H1 (cell line): ENCODE measurements at places on chromosomes 5 and 9.

DNA sequence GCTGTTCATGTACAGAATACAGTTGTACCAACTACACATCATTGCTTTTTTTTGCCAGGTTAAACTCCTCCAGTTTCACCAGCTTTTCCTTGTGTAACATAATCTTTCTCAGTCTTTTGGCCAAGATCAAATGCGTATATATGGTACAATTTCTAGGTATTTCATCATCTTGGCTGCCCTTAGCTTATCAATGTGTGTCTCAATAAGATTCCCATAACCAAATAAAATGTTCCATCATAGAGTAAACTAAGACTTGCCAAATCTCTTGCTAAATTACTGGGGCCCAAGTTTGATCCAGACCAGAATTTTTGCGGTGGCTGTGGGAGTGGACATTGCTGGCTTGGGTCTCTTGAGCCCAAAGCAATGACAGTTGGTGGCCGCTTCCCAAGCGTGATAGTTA, 24.3 kb upstream of the ERBIN start:
- H3K4me3 ChIP-seq: no peak overlapping the region
- no peaks in the 10 kb centered on the region for H3K4me1 ChIP-seq
- H3K27me3 ChIP-seq: no peaks in the 10 kb centered on the region
- DNase-seq: no peak
- H3K27ac ChIP-seq: no peak overlapping the region

GRCh38 chr5:4198461-4198860, 602.8 kb downstream of the IRX1 start:
- H3K36me3 ChIP-seq: no peaks in the 10 kb centered on the region
- H3K4me3 ChIP-seq: no peak overlapping the region
- no peak for DNase-seq
- H3K27me3 ChIP-seq: no peaks in the 10 kb centered on the region; the same call in 1 of the 2 replicates
- H3K27ac ChIP-seq: no peak overlapping the region

- DNase-seq: no peak
- no peaks in the 10 kb centered on the region for H3K36me3 ChIP-seq
- H3K4me3 ChIP-seq: no peak overlapping the region
These were observed 2277.4 kb upstream of the C9orf72 start for GRCh38 chr9:29850664-29851063.

GRCh38 chr9:110290001-110290400, 33.7 kb upstream of the TXN start:
- H3K27me3 ChIP-seq: no peaks in the 10 kb centered on the region
- H3K4me3 ChIP-seq: no peak overlapping the region
- no peak overlapping the region for H3K27ac ChIP-seq
- H3K36me3 ChIP-seq: no peaks in the 10 kb centered on the region

GRCh38 chr5:126562823-126563222, 32.2 kb downstream of the ALDH7A1 start:
- DNase-seq: no peak
- no peaks in the 10 kb centered on the region for H3K4me1 ChIP-seq
- H3K27me3 ChIP-seq: no peaks in the 10 kb centered on the region
- no peak overlapping the region for H3K27ac ChIP-seq
- H3K4me3 ChIP-seq: no peak overlapping the region

GRCh38 chr5:95252801-95253200, 32.1 kb downstream of the MCTP1 start:
- no peaks in the 10 kb centered on the region for H3K27me3 ChIP-seq
- H3K36me3 ChIP-seq: no peaks in the 10 kb centered on the region
- H3K4me1 ChIP-seq: no peaks in the 10 kb centered on the region
- no peak for DNase-seq

- no peaks in the 10 kb centered on the region for H3K36me3 ChIP-seq
- DNase-seq: no peak
- H3K4me3 ChIP-seq: no peak overlapping the region
- no peak overlapping the region for H3K27ac ChIP-seq
- H3K4me1 ChIP-seq: no peaks in the 10 kb centered on the region; the same call in 1 of the 2 replicates
- H3K27me3 ChIP-seq: no peaks in the 10 kb centered on the region
These were observed 28.2 kb upstream of the HSPA9 start for GRCh38 chr5:138603249-138603920.

GRCh38 chr9:92501671-92502393, 19.5 kb upstream of the ASPN start:
- no peak overlapping the region for H3K4me3 ChIP-seq
- H3K27ac ChIP-seq: no peak overlapping the region
- no peaks in the 10 kb centered on the region for H3K27me3 ChIP-seq

- no peak overlapping the region for H3K27ac ChIP-seq
- no peaks in the 10 kb centered on the region for H3K36me3 ChIP-seq
- DNase-seq: no peak
- H3K4me1 ChIP-seq: no peaks in the 10 kb centered on the region
These were observed 59.1 kb upstream of the IER5L start for GRCh38 chr9:129237164-129237611.

DNA sequence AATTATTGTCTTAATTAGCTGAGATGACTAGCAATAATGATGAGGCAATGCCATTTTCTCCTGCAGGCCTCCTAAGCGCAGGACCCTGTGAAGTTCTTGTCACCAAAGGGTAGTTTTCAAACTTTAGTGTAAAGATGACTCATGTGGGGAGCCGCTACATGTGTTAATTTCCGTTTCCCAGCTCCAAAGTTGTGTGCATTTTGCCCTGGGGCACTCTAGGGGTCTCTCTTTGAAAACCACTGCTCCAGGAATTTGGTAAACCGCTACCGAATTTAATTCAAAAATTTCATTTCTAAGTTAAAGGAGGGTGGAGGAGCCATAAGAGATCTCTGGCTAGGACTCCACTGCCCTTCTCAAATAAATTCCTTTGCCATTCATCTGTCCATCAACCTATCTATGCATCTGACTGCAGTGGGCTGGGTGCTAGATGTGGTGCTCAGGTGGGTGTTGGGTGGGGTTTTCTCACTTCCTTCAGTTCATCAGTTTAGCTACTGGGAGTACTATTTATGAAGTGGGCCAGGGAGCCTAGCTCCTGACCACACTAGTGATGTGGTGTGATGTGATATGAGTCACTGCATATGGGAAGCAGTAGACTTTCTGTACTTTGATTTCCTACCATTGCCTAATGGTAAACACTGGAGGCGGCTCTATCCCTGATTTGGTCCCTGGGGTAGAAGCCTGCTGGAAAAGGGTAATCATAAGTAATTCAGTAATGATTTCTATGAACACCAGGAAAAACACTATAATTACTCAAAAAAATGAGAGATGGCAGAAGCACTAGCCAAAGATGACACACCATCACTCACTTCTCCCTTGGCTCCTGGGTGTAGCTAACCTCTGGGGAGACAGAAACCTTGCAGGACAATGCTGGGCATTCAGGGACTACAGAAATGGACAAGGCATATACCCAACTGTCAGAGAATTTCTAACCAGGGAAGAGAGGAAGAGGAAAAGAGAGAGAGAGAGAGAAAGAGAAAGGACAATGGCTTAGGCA, 4.0 kb upstream of the ZSWIM6 start:
- H3K36me3 ChIP-seq: no peaks in the 10 kb centered on the region
- H3K4me1 ChIP-seq: peaks cover 11% of the 10 kb centered on the region
- peaks cover 23% of the 10 kb centered on the region for H3K27me3 ChIP-seq
- DNase-seq: no peak
- no peak overlapping the region for H3K27ac ChIP-seq

DNA sequence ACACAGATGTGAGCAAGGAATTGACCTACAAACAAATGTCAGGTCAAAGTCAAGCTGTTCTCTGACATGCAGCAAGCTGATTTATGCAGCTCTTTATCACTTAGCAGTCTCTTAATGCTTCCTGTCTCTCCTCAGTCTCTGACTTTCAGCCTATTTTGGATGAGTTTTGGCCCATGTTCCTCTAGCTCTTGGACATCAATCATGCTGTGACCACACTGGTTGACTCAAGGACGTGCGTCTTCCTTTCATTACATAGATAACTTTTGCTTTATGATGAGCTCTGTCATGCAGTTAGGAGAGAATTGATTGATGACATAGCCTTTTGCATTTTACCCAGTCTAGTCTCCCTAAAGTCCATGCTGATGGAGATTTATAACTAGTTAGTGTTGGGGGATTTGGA, 9.4 kb upstream of the REEP5 start:
- no peaks in the 10 kb centered on the region for H3K4me1 ChIP-seq
- H3K27ac ChIP-seq: no peak overlapping the region
- DNase-seq: no peak
- H3K27me3 ChIP-seq: no peaks in the 10 kb centered on the region
- no peaks in the 10 kb centered on the region for H3K36me3 ChIP-seq

- no peak for DNase-seq
- H3K36me3 ChIP-seq: no peaks in the 10 kb centered on the region
- H3K4me3 ChIP-seq: no peak overlapping the region
These were observed 141.1 kb upstream of the SPDL1 start for GRCh38 chr5:169442403-169442874.

DNA sequence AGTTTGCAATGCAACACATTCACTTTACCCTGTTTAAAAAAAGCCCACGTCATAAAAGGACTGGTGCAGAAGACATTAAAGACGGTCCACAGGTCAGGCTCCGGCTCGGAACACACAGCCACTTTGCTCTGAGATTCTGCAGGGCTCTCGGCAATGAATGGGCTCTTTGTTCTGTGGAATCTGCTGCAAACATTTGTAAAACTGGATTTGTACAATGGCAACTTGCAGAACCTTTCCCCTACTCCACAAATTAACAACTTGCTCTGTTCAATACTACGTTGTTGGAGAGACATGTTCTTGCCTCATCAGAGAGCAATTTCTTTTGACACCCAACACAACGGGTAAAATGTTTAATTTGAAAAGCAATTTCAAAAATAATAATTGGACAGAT, 13.0 kb upstream of the NR5A1 start:
- no peak overlapping the region for H3K4me3 ChIP-seq
- H3K4me1 ChIP-seq: no peaks in the 10 kb centered on the region
- H3K36me3 ChIP-seq: peaks cover 14% of the 10 kb centered on the region
- no peaks in the 10 kb centered on the region for H3K27me3 ChIP-seq
- no peak overlapping the region for H3K27ac ChIP-seq

- H3K27ac ChIP-seq: no peak overlapping the region
- H3K4me1 ChIP-seq: peaks cover 13% of the 10 kb centered on the region
- no peak overlapping the region for H3K4me3 ChIP-seq
- H3K27me3 ChIP-seq: peaks cover 73% of the 10 kb centered on the region
- H3K36me3 ChIP-seq: no peaks in the 10 kb centered on the region
These were observed 25.8 kb downstream of the NR2F1 start for GRCh38 chr5:93608855-93609254.

- no peaks in the 10 kb centered on the region for H3K36me3 ChIP-seq
- no peak for DNase-seq
- H3K27me3 ChIP-seq: no peaks in the 10 kb centered on the region
These were observed 10.1 kb upstream of the C1QTNF3 start for GRCh38 chr5:34053133-34053532.

DNA sequence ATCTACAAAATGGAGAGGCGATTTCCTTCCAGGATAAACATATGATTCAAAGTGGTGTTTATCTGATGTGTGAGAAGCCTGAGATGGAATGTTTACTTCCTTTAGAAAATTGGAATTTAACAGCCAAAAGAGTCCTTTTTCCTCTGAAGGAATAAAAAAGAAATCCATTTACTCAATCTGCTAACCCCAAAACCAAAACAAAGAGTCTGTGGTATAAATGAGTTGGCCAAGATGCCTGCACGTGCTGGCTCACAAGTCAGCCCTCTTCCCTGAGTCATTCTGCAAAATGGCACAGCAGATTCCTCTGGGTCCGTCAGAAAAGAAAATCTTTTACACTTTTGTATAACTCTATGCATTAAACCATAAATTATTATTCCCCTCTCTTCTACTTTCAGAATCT, 60.8 kb downstream of the EBF1 start:
- H3K27me3 ChIP-seq: no peaks in the 10 kb centered on the region
- no peak overlapping the region for H3K27ac ChIP-seq
- no peak overlapping the region for H3K4me3 ChIP-seq

DNA sequence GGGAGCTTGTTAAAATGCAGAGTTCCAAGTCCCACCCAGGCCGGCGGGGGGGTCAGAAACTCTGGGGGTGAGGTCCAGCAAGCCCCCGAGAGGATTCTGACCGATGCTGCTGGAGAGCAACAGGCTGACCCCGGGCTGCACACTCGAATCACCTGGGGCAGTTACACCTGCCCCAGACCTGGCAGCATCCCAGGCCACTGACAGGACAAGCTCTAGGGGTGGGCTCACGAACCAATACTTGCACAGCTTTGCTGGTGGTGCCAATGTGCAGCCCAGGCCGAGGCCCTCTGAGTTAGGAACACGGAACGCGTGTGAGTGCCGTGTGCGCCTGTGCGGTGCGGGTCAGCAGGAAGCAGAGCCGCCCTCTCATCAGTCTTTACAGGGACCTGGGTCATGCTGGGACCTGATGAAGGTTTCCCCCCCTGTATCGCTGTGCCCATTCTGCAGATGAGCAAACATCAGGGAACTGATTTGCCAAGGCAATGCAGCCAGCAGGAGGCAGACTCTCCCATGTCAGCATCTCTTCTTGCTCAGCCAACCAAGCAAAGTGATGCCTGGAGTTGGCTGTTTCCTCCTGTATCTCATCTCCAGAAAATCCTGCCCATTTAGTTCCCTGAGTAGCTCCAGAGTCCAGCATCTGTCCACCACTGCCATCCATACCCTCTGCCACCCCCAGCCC, 16.3 kb downstream of the FAM163B start:
- no peaks in the 10 kb centered on the region for H3K27me3 ChIP-seq
- H3K4me3 ChIP-seq: no peak overlapping the region
- no peak overlapping the region for H3K27ac ChIP-seq
- DNase-seq: no peak
